ENCODE measurements at places on chromosomes 12 and 14.

GRCh38 chr14:57245941-57246340 lies 22.8 kb downstream of the EXOC5 start:
- DNase-seq = no peak

GRCh38 chr12:21369141-21369980 lies 3.3 kb upstream of the IAPP start:
- DNase-seq = no peak

- DNase-seq = no peak
Measured at GRCh38 chr14:104014764-104015163, 70.7 kb upstream of the ASPG start.

DNA sequence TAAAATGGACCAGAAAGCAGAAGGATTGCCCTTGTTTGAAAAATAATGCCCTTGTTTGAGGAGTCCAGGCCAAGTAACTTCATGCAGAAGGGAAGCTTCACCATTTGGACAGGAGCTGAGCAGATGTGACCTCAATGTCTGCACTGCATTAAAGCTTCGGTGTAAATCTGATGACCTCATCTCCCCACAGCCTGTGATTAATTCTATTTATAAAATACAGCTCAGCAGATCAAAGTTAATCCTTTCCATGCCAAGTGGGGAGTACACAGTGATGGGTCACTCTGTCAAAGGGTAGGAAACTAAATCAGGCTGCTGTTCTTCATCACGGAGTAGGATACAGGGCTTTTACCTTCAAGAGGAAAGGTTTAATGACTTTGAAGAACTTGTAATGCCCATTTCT lies 533.7 kb downstream of the RPS29 start:
- DNase-seq = no peak

DNA sequence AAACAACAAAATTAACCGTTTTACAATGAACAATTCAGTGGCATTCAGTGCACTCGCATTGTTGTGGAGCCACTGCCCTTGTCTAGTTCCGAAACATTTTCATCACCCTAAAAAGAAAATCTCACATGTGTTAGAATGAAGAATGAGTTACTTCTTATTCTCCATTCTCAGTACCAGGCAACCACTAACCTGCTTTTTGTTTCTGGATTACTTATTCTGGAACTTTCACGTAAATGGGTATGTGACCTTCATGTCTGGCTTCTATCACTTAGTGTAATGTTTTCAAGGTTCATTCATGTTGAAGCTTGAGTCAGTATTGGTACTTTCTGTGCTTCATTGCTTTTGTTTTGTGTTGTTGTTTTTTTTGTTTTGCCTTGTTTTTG lies 15.6 kb downstream of the RCOR1 start:
- no peak for DNase-seq
